GM19239 (cell line): ENCODE measurements at places on chromosomes 13 and 19.
A peak's percentile ranks its signal among the peaks of the same experiment; 100 is the strongest.

DNA sequence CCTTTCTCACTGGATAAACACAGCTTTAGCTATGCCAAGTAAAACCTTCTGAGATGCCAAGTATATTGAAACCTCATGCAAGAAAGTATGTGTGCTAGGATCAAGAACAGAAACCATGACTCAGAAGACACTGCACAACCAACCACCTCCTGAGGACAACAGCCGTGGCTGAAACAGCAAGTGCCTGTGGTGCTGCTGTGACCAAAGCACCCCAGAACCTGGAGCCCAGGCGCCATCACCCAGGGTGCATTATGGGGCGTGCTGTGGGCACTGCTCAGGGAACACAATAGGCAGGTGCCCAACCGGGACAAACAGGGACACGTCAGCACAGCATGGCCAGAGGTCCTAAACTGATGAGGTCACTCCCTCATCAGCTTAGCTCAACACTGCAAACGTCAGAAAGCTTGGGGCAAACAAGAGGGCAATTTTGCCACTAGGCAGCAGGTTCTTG is 101.3 kb upstream of the SLC15A1 start:
- DNase-seq = peak; percentile 45

DNA sequence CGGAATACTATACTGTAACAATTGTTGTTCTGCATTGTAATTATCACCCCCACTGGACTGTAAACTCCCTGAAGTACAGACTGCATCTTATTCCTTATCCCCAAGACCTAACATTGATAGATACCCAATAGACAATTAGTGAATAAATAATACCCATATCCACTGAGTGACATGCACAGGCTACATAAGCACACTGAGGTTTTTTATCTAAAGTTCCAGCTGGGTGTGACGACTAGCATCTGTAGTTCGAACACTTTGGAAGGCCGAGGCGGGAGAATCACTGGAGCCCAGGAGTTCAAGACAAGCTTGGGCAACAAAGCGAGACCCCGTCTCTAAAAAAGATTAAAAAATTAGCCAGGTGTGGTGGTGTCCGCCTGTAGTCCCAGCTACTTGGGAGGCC is 2.5 kb downstream of the KPNA3 start:
- DNase-seq = no peak

GRCh38 chr13:97766749-97767148 is 186.7 kb upstream of the IPO5 start:
- DNase-seq = no peak

- peak; percentile 51 for DNase-seq
Observed at GRCh38 chr19:50896591-50897190, 14.5 kb downstream of the KLK4 start.

- no peak for DNase-seq
Observed at GRCh38 chr19:3263866-3264265, 39.4 kb downstream of the CELF5 start.

- peak; percentile 67 for DNase-seq
Observed at GRCh38 chr19:5967994-5968430, 9.9 kb downstream of the RANBP3 start.

DNA sequence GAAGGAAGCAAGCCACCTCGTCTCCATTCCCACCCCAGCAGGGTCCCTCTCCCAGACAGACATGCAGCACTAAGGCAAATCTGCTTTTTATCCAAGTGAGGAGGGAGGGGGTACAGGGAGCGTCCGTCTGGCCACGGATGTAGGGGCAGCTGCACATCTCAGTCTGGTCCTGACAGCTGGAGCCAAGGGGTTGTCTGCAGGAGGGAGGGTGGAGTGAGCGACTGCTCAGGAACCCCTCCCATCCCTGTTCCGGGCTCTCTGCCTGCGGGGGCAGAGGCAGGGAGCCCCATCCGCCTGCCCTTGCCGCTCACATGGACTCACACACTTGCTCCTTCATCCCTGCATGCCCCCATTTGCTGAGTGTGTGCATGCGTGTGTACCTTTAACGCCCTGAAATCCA is 2.5 kb downstream of the TMEM190 start:
- DNase-seq = no peak

- no peak for DNase-seq
Observed at GRCh38 chr19:16096280-16096855, 15.3 kb upstream of the RAB8A start.

DNA sequence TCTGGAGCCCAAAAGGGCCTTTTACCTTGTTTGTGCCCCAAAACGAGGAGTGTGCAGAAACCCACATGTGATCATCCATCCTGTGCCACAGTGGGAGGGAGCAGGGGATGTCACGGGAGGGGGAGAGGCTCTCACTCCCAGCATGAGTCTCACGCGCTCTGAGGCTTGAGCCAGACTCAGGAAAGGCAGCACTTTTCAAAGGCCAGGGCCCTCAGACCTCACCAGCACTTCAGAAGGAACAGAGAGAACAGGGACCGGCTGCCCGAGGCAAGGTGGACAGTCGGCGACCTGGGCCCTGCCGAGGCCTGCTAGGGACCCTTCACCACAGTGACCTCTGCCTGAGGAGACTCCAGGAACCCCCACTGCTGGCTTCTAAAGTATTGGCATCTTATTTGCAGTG is 71.7 kb upstream of the WASF3 start:
- no peak for DNase-seq

DNA sequence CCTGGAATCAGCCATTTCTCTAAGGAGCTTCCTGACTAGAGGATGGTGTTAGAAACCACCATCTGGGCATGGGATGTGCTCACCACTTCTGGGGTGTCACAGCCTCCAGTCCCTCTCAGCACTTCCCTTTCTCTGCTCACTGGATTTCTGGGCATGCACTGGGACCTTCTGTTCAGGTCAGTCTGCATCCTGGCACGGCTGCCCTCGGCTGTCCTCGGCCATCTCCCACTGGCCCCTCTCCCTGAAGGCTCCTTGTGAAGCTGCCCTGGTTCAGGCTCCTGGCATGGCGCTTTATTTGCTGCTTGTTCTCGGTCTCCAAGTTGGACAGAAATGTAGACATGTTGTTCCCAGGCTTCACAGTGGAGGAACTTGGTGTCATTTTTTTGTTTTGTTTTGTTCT is 60.0 kb downstream of the TEX29 start:
- no peak for DNase-seq

- no peak for DNase-seq
Observed at GRCh38 chr13:72104656-72105180, 237.7 kb upstream of the DACH1 start.

- no peak for DNase-seq
Observed at GRCh38 chr13:38606699-38607535, 80.0 kb upstream of the FREM2 start.

- no peak for DNase-seq
Observed at GRCh38 chr19:398719-399118, 10.2 kb downstream of the C2CD4C start.
